Hepatocyte (in vitro differentiated cells): ENCODE measurements at places on chromosomes 2 and 18.

DNA sequence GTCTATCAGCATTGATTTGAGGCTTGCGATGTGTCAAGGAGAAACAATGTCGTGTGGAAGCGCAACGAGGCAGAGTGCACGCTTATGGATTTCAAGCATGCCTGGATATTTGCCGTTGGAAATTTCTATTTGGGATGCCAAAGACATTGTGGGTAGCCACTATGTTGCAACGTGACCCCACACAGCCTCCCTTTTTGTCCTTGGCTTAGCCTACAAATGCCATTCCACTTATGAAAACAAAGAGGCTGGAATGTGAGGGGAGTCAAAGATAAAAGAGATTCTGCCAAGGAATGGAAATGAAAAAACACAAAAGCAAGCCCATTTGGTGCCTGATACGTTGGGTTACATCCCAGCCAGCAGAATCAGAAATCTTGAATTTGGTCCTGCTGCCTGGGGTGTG is 721.2 kb downstream of the GALR1 start:
- DNase-seq: no peak

DNA sequence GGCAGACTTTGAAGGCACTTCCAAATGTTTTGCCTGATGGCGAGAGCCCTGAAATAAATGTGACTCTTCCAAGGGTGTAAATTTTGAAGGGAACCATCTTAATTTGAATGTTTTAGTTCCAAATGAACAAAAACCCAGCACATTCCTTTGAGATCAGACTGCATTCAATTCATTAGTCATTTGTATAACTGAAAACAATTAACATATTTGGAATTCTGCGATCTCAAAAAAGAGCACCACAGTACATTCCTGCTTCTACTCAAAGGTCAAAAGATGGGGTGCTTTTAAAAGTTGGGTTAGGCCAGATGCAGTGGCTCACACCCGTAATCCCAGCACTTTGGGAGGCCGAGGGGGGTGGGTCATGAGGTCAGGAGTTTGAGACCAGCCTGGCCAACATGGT is 38.2 kb upstream of the CHRNA1 start:
- DNase-seq: no peak

DNA sequence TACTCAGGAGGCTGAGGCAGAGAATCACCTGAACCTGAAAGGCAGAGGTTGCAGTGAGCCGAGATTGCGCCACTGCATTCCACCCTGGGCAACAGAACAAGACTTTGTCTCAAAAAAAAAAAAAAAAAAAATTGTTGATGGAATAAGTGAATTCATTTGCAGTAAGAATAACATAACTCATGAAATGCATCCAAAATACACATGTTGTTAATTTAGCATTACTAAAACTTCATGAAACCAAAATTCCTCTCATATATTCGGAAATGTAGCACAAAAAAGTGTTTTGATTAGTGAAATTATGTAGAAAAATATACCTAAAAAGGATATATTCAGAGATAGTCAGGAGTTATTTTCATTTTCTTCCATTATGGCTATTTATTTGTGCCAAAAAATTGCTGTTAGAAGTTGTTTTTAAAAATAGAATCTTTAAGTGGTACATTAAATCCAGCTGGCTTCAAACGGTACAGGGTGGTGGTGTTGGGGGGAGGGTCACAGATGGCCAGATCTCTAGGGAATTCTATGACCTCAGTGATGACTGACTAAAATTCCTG is 78.2 kb upstream of the UGP2 start:
- DNase-seq: no peak

GRCh38 chr2:165401285-165401852 is 68.1 kb upstream of the CSRNP3 start:
- peak; percentile 88 for DNase-seq

DNA sequence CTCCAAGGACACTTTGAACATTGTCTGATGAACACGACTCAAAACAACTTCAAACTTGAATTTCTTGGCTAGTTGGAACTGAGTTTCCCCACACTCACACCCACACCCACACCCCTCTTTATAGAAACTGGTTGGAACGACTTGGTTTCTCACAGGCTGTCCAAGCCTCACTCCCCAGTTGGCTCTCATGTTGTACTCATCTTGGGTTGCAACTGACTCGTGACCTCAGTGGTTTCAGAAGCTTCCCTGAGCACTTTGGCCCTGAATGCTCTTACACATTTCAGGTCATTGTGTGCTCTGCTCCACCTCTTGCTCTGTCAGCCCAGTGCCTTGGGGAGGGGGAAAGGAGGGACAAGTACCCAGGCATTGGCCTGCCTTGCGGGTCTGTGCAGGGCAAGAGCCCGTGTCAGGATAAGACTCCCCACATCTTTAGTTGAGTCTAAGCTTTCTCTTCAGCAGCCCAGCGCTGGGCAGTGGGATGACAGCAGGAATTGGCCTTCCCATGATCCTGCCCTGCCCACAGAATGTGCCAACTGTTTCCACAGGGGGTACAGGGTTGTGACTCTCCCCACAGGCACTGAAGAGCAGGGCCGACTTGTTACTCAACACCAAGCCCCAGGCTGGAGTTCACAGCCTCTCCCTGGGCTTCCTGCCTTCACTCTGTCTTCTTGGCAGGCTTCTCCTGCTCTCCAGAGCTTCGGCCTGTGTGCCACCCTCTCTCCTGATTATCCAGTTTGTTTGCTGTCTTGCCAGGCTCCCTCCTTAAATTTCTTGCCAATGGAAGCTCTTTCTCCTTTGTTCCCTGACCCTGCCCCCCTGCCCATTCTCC is 104.6 kb downstream of the RTN4 start:
- DNase-seq: no peak

DNA sequence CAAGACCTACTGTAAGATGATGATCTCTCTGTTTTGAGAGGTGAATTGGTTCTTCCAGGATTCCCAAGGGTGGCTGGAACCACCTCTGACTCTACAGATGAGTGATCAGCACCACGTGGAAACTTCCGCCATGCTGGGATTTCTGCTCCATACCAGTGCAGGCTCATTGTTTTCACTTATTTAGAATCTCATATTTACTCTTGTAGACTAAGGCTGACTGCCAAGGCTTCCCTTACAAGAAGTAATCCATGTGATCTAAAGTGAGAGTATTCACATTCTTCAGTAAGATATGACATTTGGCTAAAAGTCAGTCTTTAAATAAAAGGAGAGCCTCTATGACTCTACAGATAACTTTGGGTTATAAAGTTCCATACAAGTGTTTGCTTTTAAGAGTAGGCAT is 322.9 kb upstream of the RAB12 start:
- DNase-seq: no peak

DNA sequence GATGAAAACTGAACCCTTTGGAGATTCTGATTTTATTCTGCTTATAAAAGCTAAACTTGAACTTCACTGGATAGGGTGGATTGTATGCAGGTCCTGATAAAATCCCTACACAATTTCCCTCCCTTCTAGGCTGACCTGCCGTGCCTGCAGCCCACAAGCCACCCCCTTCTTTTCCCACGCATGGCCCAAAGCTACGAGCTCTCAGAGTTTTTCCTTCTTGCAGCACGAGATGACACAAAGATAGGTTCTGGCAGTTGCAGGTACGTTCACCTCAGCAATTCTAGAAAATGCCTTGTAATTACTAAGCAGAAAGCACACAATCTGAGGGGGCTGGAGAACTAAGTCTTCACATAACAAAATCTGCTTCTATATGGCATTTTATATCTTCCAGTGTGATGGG is 110.6 kb upstream of the ATP8B1 start:
- DNase-seq: no peak
